ENCODE measurements at places on chromosomes 4 and X. TPM values are rescaled to one million over a fixed set of nuclear protein-coding genes. Genes with fewer than 3 reads are reported as not detected.

Gene TMSB15B
- total RNA-seq = 36.8 TPM

Gene CFP
- total RNA-seq = 1.6 TPM

Gene CXCL6
- not detected for total RNA-seq

Gene MAGEB1
- total RNA-seq = not detected

Gene ARR3
- not detected for total RNA-seq
